ENCODE measurements at places on chromosomes 7 and 10.

DNA sequence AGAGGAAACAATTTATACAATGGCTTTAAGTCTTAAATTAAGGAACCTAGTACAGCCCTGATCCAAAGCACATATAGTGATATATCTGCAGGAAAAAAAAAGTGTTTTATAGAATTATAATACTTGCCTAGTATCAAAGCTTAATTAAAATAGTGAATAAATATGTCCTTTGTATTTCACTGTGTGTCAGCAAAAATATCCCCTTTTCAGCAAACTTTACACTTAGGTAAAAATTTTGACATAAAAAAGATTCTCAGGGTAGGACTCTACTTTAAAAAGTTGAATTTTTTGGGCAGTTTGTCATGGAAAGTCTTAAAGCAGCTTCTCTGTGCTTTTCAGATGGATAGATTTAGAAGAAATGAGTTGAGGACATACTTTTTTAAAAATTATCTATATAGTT, 12.7 kb upstream of the NEBL start:
- DNase-seq = no peak

DNA sequence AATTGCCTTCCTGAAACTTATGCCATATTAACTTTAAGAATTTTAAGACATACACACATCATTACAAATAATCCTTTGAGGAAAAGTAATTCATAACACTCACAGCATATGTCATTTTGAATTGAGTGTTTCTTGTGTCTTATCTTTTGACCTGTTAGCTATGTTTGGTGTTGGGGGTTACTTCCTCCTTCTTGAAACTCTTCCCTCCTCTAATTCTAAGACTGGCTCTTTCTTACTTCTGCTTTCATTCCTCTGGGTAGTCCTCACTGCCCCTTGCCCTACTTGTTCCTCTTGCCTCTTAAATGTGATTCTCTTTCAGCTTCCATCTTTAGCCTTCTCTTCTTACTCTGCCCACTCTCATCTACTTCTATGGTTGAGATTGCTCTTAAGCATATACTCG, 28.3 kb upstream of the PIP4K2A start:
- DNase-seq = no peak

DNA sequence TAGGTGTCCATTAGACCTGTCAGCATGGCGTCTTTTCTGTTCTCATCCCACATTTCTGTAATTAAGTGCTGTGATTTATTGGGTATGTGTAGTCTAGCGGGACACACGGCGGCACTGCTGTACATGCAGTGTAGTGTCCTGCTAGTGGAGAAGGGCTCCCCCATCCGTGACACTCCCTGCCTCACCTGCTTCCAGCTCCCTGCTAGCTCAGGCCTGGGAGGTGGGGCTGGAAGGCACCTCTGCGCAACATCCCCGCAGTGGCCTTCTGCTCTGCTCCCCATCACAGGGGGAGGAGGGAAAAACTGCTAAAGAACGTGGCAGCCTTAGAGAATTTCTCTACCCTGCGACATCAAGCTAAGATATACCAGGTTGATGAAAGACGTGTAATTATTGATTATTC, 19.5 kb downstream of the SEPHS1 start:
- no peak for DNase-seq

DNA sequence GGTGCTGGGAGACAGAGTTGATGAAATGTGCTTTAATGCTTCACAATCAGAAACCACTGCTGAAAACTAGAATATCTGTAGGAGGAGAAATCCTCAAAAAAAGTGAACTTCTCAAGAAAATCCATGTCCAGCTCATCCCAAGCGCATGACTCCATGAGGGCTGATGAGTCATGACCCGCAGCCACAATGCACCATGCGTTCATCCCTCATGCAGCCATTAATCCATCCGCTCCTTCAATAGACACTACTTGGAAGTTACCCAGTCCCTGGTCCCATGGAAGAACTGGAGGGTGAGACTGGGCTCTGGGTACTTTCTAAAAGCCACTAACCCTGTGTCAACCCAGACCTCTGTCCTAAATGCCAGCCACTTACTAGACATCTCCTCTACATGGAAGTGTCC, 24.4 kb downstream of the TMEM273 start:
- DNase-seq = no peak

All from A549 (cell line).